ENCODE measurements at places on chromosomes 3 and 15.

DNA sequence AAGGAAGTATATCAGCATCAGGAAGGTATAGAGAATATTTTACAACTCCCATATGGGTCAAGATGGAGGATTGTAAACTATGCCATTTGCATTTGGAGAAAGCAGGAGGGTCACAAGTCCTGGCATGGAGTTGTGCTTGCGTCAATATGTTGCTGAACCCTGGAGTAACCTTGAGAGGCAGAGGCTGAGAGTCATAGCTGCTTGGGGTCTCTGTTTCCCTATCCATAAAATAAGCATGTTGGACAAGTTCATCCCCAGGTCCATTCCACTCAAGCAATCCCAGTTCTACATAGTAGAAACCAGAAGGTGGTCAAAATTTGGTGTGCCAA lies 273.6 kb downstream of the MECOM start:
- no peak for DNase-seq

DNA sequence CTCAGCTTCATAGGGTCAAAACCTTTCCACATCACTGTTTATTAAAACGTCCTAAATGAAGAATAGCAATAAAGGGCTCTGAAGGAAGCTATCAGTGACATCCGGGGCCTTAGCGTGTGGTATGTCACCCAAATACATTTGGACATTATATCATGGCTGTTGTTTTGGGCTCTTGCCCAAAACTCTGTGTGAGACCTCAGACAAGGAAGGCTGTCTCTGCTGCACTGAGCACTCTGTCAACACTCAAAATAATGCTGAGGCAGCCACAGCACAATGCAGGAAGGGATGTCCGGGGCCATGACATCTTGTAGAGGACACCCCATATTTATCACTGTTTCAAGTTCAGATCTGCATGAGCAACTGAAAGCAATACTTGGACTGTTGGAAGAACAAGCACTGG lies 293.8 kb upstream of the WNT5A start:
- no peak for DNase-seq

DNA sequence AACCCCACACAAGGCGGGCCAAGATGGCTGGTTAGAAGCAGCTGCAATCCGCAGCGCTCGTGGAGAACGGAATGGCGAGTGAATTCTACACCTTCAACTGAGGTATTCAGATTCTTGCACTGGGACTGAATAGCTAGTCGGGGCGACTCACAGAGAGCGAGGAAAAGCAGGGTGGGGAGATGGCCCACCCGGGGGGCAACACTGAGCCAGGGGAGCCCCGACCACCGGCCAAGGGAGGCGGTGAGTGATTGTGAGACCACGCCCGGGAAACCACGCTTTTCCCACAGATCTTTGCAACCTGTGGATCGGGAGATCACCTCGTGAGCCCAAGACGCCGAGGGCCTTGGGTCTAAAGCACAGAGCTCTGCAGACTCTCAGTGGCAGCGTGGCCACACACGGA lies 28.3 kb downstream of the GNB5 start:
- DNase-seq = no peak

DNA sequence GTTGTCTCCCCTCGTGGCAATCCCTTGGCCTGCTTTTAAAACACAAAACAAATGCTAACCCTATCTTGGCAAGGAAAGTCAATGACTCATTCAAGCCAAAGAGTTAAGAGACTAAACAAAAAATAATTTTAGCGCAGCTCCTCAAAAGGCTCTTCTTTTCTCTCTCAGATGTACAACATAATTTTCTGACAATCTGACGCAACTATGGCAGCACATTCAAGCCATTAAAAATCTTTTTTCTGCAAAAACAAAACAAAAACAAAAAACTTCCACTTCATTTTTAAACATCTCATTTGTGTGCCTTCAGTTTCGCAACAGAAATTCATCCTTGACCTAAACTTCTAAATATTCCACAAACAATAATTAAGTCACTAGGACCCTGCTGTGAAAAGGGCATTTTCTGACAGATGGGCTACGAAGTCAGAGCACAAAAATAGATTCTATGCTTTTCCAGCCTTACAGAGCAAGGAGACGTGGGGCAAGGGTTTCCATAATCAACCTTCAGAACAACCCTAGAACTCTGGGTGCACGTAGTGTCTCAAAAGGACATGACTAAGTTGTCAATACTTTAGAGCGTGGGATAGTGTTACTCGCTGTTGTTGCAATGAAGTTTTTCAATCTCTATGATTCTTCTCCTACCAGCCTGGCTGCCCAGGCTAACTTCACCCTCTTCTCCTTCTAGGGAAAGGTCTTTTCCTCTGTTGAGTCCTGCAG lies 84.3 kb downstream of the MB21D2 start:
- no peak for DNase-seq

- no peak for DNase-seq
These were observed 46.0 kb downstream of the CCNL1 start for GRCh38 chr3:157113832-157114505.

GRCh38 chr3:181933052-181933618 lies 221.4 kb downstream of the SOX2 start:
- DNase-seq = no peak

DNA sequence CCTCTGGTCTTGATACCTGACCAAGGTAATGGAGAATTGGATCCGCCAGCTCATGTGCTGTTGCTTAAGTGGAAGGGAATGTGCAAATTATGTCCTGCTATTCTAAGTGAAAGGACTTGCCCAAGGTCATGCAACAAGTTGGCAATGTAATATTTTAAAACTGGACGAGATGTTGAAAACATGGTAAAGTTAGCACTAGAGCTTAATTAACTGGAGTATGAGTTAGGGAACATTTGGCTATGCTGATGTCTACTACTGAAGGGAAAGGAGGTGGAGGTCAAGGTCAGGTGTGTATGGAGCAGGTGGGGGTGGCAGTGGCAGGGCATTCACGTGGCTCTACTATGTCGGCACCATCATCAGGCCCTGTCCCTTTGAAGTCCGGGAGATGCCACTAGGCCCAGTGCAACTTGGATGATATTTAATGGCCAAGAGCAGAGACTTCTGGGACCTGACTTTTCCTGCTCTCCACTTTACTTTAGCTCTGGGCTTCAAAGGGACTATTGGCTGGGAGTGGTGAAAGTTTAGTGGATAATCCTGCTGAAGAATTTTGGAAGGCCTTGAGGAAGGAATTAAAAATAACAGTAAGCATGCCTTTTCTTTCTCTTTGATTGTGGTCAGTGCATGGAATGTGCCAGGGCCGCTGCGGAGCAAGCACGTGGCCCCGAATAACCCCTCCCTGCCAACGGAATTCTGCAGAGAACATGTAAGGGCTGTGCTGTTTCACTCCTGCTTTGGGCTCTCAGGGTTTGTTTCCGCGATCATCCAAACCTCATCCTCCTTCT lies 14.9 kb downstream of the SMAD3 start:
- no peak for DNase-seq

GRCh38 chr3:53994986-53995603 lies 103.4 kb upstream of the SELENOK start:
- DNase-seq = no peak

- no peak for DNase-seq
These were observed 286.4 kb downstream of the ZIC4 start for GRCh38 chr3:147119989-147120388.

DNA sequence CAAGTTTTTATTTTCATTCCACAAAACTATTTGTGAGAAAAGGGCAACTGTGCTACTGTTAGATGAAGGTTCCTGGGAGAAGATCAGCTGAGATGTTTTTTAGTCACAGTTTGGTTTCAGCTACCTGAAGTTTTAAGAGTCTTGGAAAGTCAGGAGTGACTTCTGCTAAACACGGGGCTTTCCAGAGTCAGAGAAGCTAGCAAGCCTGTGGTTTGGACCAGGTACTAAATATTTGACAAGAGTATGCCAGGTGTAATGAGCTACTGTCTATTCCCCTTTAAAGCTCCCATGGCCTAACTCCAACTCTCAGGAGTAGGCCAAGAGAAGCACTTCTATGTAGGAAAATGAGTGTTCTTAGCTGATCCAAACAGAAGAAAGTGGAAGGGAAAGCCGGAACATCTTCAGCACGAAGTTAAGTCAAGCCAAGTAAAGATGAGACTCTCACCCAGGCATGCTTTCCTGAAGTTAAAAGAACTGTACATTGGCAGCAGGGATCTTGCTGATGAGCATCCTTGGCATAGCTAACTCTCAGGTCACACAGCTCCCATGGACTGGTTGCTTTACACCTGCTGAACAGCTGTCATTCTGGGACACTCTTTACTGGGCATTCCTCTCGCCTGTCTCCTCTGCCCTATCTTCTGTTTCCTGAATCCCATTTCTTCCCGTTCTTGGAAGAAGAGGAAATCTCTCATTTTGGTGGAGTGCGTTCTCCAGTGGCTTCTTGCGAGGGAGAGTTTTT lies 22.5 kb downstream of the TM4SF18 start:
- no peak for DNase-seq

GRCh38 chr15:85000937-85001336 lies 19.3 kb downstream of the PDE8A start:
- no peak for DNase-seq

- no peak for DNase-seq
These were observed 150.8 kb upstream of the KCNMB2 start for GRCh38 chr3:178385280-178385952.

GRCh38 chr3:186060222-186060621 lies 48.7 kb downstream of the ETV5 start:
- no peak for DNase-seq

- DNase-seq = no peak
These were observed 20.9 kb upstream of the SSUH2 start for GRCh38 chr3:8665407-8665896.

- DNase-seq = no peak
These were observed 557.2 kb downstream of the TUSC7 start for GRCh38 chr3:117266806-117267205.

DNA sequence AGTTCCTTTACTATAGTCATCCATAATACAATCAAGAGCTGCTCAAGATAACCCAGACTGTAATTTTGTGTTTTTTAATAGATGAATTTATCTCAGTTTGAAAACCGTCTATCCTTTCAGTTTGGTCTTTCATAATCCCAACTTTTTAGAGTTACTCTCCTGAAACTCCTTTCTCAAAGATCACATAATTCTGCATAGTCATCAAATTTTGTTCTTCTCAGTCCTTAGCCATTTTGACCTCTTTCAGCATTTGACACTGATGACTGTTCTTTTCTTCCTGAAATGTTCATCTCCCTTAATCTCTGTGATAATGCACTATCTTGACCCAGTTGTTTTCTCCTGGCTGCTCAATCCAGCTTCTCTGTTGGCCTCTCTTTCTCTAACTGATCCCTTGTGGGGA lies 47.5 kb upstream of the RAD51 start:
- DNase-seq = no peak

DNA sequence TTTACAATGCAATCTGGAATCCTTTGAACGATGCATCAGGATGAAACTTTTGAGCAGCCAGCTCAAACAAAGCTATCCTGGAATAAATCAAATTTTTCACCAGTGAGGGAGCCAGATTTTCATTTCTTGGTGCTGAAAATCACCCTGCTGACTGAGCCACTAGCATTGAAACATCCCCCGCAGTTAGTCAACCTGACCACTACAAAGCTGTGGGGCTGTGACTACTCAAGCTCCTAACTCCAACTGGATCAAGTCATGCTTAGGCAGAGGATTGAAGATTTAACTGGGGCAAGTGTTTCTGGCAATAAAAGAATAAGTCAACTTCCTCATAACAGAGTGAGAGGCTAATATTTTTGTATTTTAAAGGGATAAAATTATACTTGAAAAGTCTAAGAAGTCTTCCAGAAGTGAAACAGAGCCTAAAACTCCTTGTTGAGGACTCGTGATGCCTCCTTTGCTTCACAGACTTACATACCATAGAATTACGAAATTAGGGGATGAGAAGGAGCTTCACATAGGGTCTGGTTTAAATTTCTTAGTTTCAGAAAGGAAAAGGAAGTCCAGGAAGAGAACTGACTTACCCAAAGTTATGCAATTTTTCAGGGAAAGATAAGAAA lies 177.8 kb downstream of the SERPINI1 start:
- DNase-seq = no peak

- DNase-seq = no peak
These were observed 17.6 kb downstream of the DAZL start for GRCh38 chr3:16587681-16588060.

- no peak for DNase-seq
These were observed 16.0 kb upstream of the SCAP start for GRCh38 chr3:47491777-47492176.

DNA sequence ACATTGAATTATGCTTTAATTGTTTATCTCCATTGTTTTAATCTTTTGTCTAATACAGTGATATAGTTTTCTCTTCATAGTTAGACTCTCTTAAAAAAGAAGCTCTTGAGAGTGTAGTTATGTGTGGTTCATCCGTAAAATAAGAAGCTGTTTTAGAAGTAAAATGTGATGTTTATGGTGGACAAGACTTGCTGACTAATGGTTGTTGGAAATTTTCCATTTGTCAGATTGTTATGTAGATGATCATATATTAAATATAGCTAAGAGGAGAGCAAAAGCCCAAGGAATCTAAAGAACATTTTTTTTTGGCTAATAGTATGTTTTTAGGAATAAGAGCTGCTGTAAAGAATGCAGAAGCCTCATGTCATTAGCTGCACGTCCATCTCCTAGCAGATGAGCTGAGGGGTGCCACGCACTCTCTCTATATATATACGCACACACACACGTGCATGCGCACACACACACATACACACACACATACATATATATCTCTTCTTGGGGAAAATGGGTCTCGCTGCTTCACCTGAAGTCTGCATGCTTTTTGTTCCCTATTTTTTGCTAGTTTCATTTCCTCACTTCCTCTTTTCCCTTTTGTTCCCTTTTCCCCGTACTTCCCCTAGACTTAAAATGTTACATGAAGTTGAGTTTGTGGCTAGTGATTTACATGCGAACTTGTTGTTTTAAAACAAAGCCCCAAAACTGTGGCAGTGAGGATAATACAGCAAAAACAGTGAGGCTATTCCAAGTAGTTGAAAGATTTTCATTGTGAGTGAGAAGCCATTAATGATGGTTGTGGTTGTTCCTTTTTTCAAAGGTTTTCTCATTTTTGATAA lies 107.8 kb downstream of the MBNL1 start:
- DNase-seq = peak; percentile 6

DNA sequence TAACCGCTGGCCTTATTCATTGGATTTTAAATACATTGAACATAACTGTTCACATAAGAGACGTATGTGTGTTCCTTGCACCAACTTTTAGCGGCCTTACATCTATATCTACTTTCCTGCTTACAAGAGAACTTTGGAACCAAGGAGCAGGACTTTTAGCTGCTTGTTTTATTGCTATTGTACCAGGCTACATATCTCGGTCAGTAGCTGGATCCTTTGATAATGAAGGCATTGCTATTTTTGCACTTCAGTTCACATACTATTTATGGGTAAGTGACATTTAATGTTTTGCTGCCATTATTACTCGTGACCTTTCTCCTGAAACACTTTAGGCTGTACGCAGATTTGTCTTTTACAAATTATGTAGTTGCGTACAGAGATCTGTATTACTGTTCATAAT lies 47.1 kb downstream of the STT3B start:
- no peak for DNase-seq

DNA sequence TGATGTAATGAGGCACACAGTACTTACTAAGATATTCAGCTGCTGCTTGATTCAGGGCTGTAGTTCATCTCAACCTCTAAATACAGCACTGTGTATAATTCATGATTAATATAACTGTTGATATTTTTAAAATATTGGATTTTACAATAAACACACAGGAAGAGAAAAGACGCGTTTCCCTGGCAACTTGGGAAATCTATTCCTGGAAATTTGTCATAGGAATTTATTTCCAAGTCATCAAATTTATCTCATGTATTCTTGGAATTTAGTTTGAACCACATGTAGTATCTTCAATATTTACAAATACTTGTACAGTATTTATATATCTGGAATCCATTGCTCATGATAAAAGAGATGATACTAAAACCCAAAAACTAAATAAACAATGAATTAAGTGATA lies 30.6 kb downstream of the EPHA3 start:
- no peak for DNase-seq

Measured in forelimb muscle (tissue), 1 donor.